CD4-positive, alpha-beta T cell treated with Interleukin-10 for 1 hour (primary cell): ENCODE measurements at places on chromosomes 1 and 21.

GRCh38 chr1:232180779-232181136 is 449.2 kb downstream of the SIPA1L2 start:
- DNase-seq = no peak

DNA sequence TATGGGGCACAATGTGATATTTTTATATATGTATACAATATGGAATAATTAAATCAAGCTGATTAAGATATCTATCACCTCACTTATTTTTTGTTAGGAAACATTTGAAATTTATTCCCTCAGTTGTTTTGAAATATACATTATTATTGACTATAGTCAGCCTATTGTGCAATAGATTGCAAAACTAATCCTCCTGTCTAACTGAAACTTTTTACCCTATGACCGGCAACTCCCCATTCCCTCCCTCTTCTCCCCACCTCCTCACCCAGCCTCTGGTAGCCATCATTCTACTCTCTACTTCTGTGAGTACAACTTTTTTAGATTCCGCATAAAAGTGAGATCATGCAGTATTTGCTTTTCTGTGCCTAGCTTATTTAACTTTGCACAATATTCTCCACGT is 117.7 kb upstream of the SGIP1 start:
- no peak for DNase-seq

DNA sequence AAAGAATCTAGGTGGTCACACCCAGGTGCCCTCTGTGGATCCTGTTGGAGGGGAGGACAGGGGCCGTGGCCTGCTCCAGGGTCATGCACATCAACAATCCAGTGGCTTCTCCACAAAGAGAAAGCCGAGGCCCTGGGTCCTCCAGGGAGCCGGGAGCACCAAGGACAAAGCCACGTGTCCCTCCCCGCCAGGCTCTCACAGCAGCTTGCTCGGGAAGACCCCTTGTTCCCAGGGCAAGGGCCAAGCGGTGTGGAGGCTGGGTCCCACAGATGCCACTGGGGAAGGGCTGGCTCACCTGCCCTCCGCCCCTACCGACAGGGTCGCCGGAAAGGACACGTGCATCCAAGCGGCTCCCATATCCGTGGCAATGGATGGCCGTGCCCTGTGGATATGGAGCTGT is 192.9 kb upstream of the VAMP3 start:
- no peak for DNase-seq

GRCh38 chr1:154934358-154934948 is 2.1 kb downstream of the PMVK start:
- no peak for DNase-seq

DNA sequence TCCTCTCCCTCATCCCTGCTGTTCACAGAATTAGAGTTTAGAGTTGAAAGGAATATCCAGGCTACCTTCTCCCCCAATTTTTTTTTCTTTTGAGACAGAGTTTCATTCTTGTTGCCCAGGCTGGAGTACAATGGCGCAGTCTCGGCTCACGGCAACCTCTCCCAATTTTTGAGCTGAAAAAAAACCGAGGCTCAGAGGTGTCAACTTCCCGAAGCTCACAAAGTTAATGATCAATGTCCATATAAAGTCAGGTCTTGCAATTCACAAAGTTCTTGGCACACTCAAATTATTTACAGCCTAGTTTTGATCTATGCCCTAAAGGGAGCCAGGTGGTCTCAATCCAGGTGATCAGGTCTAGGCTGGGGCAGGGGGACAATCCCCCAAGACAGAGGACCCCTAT is 797 bp upstream of the LEFTY1 start:
- DNase-seq = no peak
